ENCODE measurements at places on chromosomes 7 and 10.

- no peak for DNase-seq
Measured at GRCh38 chr7:79789584-79790345, 336.3 kb upstream of the MAGI2 start.

DNA sequence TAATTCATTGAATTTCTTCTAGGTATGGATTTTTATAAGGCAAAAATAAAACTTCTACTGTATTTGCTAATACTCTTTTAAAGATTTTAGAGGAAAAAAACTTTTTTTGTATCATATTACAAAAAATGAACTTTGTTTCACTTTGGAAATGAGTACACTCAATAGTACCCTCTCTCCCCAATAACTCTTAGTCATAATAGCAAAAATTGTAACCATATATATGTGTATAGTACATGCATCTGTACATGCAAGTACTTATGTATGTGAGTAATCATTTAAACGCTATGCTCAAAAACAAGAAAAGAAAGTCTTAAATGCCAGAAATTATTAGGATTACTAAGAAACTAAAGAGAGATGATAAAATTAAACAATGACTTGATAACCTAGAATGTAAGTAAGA lies 95.9 kb upstream of the HGF start:
- DNase-seq: no peak

- no peak for DNase-seq
Measured at GRCh38 chr10:126160571-126160970, 227.7 kb downstream of the ADAM12 start.

GRCh38 chr10:78549140-78549935 lies 515.7 kb downstream of the RPS24 start:
- no peak for DNase-seq

DNA sequence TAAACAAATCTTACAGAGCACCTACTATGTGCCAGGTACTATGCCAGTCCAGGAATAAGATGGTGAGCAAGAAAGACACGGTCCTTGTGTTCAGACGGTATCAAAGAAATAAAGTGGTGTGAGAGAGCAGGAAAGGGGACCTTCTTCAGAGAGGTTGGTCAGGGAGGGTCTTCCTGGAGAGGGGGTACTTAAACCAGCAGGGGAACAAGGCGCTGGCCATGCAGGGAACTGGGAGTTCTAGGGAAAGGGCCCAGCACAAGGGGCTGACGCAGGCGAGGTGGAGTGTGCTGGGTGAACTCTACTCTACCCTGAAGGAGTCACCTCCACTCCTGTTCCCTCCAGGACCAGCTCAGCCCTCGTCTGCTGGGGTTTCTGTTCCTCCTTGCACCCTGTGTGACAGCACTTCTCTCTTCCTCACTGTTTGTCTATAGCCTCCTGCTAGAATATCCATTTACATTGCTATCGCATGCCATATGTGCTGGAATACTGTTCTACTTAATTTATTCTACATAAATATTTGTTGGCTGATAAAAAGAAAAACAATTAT lies 73.5 kb downstream of the AOAH start:
- no peak for DNase-seq

DNA sequence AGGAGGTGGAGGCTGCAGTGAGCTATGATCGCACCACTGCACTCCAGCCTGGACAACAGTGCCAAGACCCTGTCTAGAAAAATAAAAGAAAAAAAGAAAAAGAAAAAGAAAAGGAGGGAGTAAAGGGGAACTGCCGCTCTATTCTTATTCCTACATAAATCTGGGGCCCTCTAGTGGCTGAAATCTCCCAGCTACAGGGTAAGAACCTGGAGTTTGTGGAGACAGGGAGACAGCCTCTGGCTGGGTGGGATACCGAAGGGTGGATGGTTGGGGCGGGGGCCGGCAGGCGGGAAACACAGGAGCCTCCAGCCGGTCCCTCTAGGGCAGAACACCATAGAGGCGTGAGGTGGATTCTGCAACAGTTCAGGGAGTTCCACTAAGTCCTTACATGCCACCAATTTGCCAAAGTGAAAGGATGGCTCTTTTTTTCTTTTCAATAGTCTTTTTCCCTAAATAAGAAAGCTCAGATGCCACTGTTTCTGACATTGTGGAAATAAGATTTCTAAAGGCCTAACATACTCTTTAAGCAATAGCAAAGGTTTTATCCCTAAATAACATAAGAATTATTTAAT lies 117.3 kb downstream of the SVIL start:
- no peak for DNase-seq

DNA sequence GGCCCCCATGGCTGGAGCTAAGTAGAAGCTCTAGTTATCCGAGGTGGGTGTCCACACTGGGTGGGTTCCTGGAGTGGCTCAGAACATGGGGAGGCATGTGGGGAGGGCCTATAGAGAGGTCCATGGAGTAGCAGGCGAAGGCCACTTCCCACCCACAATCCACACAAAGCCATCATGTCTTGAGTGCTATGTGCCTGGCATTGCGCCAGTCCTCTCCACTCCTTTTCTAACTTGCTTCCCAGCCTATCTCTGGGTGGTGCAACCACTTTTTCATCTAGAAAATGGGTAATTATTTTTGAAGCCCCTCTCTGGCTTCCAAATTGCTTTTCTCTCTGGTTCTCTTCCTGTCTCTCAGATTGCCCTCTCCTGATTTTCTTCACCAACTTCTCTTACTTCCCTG lies 263.6 kb downstream of the PHTF2 start:
- DNase-seq: no peak

GRCh38 chr7:50595491-50596102 lies 30.4 kb upstream of the DDC start:
- DNase-seq: no peak

Data from T-helper 22 cell (primary cell).